ENCODE measurements at places on chromosomes 1 and 21. TPM values are rescaled to one million over a fixed set of nuclear protein-coding genes. Genes with fewer than 3 reads are reported as not detected.
A peak's percentile ranks its signal among the peaks of the same experiment; 100 is the strongest.

DNA sequence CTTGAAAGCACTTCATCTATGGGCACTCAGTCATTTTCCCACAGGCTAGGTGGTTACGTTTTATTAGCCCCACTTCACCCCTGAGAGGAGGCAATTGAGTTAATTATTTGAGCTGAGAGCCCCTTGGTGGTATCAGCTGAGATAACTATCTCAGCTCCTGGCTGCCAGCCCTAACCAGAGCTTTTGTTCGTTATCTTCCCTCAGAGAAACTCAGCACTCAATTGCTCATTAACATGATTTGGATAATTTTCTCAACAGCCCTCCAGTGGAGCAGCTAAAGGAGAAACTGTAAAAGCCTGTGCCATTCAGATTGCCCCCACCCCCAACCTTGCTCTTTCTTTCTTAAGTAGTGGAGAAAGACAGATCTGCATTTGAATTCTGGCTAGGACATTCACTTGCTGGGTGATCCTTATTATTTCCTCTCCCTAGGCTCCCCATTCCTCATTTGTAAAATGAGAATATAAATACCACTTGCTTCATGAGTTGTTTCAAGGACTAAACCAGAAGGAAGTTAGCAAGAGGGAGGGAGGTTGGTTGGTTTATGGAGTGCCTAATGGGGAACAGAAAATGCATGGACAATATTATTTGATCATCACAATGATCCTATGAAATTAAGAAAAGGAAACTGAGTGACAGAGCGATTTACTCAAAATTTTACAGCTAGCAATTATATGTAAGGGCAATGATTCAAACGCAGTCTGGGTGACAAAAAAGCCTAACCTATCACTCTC lies 218.7 kb upstream of the FGGY start:
- no peak for DNase-seq

DNA sequence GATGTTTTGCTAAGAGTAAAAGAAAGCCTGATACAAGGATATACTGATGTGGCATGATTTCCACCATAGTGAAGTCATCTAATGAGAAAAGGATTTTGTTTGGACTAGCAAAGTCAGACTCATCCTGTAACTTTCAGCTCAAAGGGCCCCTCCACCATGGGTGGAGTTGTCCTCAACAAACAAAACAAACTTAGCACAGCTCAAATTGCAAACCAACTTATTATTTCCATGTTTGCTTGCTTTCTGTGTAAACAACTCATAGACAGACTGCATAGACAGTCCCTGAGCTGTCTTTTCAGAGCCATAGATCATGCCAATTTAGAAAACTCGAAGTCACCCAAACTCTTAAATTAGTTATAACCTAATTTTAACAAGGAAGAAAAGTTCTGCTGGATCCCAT lies 69.4 kb upstream of the VAV3 start:
- DNase-seq = no peak

DNA sequence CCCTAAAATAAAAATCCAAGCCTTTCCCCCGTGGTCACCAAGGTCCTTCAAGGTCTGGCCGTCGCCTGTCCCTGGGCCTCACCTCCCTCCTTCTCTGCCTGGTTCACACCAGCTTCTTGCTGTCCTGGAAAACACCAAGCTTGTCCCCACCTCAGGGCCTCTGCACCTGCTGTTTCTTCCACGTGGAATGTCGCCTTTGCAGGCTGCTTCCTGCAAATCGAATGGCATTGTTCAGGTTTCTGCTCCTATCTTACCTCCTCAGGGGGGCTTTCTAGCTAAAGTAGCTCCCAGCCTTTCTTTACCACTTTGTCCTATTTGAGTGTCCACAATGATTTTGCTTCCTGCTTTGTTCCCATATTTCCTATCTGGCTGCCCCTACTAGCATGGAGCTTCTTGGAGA lies 3.3 kb upstream of the CASZ1 start:
- no peak for DNase-seq

GRCh38 chr1:67338642-67339041 lies 31.0 kb downstream of the IL12RB2 start:
- DNase-seq = no peak

GRCh38 chr21:35050348-35051286 lies 1.5 kb upstream of the RUNX1 start:
- DNase-seq = no peak

GRCh38 chr1:194644528-194644927 lies 1458.1 kb upstream of the B3GALT2 start:
- no peak for DNase-seq

DNA sequence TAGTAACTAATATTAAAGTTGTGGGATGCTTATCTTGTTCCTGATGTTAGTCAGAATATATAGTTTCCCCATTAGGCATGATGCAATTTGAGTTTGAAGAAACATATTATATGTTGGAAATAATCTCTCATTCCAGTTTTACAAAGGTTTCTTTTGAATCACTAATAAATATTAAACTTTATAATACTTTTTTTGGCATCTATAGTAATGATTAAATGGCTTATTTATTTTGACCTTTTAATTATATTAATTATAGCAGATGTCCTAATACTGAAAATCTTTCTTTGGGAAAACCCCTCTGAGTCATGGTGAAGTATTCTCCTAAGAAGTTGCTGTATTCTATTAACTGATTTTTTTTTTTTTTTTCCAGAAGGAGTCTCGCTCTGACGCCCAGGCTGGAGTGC lies 28.5 kb upstream of the PTGS2 start:
- DNase-seq = no peak

DNA sequence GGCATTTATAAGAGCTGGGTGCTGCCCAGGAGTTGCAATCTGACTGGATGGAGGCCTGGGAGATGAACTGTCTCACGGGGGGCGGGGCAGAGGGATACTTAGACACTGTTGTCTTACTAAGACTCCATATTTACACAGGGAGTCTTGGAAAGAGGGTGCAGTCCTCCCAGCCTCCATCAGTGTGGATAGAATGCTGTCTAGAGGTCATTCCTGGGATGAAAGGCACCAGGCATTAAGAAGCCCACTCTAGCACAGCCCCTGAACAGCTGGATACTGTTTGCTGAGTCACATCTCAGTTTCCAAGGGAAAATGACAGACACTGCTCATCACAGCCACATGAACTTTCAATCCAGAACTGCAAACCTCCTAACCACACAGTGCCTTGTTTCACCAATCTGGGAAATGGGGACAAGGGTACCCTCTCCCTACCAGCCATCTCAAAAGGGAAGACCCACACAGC lies 43.3 kb downstream of the SSBP3 start:
- DNase-seq = no peak

DNA sequence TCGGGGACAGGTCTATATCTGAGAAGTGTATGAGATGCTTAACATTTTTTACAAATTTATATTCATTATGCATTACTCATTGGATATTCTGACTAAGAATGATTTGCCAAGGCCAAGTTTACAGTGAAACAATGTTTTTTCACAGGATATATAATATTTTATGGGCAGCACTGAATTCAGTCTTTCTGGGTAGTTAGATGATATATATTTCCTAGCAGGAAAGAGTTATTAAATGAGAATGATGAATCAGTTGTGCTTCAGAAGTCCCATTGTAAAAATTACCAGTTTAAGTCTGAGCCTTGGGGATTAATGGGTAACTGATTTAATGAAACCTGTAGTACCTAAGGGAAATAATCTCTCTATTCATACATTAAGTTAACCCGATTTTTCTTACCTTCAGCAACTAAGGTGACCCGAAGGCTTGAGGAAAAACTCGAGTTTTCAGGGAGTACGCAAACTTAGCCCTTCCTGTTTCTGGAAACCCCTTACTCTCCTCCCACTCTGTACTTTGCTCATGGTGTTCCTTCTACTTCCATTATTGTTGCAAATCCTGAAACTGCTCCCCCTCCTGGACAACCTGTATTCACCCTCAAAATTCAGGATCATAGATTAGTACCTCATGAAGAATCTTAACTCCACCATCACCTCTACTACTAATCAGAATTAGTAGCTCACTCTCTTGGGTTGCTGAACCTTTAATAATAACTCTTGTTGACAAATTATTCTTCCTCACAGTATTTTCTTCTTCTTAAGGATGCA lies 135.1 kb downstream of the AK5 start:
- no peak for DNase-seq

DNA sequence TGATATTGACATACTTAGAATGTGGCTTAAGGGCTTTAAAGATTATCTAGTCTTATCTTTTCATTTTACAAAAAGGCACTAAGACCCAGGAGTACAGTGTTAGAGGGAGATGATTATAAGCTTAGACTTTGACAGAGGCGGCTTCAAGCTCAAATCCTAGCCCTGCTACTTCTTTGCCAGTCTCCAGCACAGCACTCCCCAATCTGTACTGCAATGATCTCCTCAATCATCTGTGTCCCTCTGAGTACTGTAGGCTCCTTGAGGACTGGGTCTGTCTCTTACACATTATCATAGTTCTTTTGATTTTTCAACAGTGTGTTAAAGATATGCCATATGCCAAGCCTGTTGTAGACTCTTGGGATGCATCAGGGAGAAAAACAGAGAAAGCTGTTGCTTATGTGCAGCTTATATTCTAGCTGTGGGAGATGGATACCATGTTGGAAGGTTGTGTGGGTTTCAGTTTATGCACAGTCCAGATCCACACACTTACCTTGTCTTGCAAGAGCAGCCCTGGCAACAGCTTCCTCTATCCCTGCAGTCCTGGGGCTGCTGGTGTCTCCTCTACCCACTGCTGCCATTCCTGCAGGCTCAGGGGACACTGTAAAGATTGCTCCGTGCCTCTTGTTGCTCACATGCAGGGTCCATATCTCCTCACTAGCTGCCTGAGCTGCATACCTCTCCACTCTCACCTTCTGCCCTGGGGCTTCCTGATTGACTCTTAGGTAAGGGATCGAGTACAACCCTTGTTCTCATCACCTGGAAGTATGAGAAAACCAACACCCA lies 103.9 kb upstream of the TSPAN2 start:
- DNase-seq = no peak

DNA sequence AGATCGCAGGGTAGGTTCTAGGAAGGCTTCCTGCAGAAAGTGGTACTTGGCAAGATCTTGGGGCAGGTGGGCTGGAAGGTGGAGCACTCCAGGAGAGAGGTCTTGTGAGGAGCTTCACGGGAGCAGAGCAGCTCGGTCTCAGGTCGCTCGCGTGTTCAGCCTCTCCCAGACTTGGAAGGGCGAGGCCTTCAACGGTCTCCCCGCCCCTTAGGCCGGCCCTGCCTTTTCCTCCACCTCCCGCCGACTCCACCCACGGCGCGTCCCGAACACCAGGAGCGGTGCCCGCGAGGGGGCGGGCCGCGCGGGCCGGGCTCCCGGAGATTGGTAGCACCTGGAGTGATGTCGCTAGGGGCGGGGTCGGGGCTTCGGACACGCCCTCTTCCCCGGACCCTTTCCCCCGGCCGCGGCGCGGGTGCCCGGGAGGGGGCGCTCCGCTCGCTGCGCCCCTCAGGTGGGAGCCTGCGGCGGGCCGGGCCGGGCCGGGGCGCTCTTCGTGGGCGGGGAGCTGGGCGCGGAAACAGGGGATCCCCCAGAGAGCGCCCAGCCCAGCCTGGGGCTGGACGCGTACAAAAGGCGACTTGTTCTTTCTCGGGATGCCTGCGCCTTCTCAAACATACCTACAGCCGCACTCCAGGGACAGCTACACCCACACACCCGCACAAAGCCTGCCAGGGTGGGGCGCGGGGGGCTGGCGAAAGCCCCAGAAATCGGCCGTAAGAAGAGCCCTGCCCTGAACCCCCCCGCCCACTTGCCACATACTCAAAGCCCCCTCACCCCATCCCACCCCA lies 35.5 kb downstream of the AHDC1 start:
- peak; percentile 99 for DNase-seq

PODN gene
- total RNA-seq = 18.1 TPM

NHLH2 gene
- total RNA-seq = not detected

GBP6 gene
- total RNA-seq = not detected

SPRR3 gene
- not detected for total RNA-seq

RASSF5 gene
- total RNA-seq = 5.8 TPM

IL19 gene
- not detected for total RNA-seq
